Fibroblast of the aortic adventitia (primary cell): ENCODE measurements at places on chromosomes 11 and 22. TPM values are rescaled to one million over a fixed set of nuclear protein-coding genes. Genes with fewer than 3 reads are reported as not detected.

DNA sequence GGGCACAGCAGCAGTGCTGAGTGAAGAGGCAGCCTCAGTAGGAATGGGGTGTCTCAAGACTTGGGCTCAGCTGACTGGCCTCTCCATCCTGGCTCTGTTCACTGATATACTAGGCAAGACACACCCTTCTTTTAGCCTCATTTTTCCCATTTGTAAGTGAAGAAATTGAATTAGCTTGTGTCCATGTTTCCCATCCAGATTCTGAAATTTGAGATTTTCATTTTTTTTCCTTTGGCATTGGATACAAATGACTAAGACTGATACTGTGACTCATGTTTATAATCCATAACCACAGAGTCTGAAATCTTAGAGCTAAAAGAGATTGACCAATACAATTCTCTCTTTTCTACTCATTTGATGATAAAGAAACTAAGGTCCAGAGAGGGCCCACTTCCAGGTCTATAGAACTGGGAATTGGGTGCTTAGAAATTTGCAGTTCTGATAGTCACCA, 110.9 kb downstream of the KCNC1 start:
- peak; percentile 94 for DNase-seq

GRCh38 chr22:23692598-23693291, 1.9 kb downstream of the RGL4 start:
- no peak for DNase-seq

DNA sequence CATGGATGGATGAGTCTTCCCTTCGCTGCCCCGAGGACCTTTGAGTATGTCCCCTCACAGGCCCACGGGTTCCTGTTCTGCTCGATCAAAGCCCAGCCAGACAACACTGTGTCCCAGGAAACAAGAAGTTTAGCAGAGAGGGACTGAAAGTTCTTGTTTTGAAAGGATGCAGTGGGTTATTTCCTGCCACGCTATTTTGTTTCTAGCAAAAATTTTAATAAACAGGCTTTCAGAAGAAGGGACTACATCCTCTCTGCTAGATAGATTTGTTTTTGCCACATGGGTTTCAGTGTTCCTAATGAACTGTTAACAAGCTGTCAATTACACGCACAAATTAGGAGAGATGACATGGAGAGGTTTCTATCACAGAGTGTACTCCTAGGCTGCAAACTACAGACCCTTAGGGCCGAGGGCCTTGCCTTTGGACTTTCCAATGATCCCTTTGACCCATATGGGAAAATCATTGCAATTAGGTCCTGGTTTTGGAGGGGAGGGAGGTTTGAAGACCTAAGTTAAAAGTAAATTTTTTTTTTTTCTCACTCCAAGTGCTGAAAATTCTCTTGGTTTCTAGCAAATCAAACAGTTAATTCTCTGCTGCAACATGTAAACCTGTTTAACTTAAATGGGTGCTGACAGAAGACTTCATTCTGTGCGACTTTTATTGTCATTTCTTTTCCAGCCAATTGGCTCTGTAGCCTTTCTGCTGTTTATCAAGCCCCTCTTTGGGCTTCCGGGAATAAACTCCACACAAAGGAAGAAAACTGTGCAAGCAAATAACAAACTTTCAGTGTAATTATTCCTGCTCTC, 81.4 kb downstream of the RCN1 start:
- no peak for DNase-seq

GRCh38 chr11:84887055-84887629, 740.0 kb downstream of the DLG2 start:
- no peak for DNase-seq

DNA sequence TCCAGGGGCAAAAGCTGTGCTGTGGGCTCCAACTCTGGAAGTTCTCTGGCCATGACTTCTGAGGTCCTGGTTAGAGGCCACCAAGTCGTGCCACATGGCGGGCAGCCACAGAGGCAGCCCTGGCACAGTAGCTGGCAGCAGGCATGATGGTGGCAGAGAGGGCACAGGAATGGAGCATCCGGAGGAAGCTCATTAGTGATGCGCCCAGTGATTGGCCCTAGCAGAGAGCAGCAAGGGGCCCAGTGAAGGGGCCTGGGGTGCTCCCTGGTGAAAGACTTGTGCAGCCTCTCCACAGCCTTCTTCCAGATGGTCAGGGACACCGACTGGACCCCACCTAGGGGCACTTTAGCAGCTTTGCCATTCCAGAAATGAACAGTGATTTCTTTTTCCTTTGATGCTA, 7.0 kb downstream of the C11orf16 start:
- DNase-seq, result no peak

GRCh38 chr11:69563946-69564775, 76.8 kb upstream of the CCND1 start:
- DNase-seq, result no peak

DNA sequence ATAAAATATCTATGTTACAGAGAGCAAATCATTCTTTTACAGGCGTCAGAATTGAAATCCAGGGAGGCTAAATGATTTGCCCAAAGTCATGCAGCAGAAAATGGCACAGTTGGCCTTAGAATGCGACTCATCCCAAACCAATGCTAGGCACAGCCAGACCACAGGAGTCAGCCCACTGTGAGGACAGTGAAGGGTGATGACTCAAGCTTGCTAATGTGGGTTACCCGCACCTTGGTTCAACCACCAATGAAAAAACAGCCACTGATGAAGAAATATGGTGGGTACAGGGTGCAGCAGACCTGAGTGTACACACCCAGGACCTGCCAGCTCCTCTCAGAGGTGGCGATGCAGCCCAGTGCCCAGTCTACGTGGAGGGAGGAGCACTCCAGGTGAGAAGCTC, 89.7 kb downstream of the ZC3H12C start:
- no peak for DNase-seq

DNA sequence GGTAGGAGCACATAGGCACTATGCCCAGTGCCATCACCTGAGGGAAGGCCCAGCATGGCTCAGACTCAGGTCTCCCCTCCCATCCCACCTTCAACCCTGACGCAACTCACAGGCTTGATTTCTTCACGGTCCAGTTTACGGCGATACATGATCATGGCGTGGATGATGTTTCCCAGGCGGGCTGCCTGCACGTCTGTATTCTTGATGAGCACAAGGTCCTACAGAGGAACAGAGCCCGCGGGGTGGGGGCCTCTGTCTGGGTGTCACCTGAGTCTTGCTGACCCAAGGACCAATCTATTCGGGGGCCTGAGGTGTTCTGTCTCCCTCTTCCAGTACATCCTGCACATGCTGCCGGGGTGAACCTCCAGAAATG, 3.9 kb downstream of the CPT1B start:
- DNase-seq, result no peak

CHRNA10 gene
- total RNA-seq, result 0.57 and 1.1 TPM in 2 replicates

MFRP gene
- total RNA-seq, result 0.08 TPM in 1 of 2 replicates, not detected in the other

HTR3B gene
- not detected in 2 replicates for total RNA-seq
